ENCODE measurements at places on chromosomes 7 and 10.
A peak's percentile ranks its signal among the peaks of the same experiment; 100 is the strongest.

DNA sequence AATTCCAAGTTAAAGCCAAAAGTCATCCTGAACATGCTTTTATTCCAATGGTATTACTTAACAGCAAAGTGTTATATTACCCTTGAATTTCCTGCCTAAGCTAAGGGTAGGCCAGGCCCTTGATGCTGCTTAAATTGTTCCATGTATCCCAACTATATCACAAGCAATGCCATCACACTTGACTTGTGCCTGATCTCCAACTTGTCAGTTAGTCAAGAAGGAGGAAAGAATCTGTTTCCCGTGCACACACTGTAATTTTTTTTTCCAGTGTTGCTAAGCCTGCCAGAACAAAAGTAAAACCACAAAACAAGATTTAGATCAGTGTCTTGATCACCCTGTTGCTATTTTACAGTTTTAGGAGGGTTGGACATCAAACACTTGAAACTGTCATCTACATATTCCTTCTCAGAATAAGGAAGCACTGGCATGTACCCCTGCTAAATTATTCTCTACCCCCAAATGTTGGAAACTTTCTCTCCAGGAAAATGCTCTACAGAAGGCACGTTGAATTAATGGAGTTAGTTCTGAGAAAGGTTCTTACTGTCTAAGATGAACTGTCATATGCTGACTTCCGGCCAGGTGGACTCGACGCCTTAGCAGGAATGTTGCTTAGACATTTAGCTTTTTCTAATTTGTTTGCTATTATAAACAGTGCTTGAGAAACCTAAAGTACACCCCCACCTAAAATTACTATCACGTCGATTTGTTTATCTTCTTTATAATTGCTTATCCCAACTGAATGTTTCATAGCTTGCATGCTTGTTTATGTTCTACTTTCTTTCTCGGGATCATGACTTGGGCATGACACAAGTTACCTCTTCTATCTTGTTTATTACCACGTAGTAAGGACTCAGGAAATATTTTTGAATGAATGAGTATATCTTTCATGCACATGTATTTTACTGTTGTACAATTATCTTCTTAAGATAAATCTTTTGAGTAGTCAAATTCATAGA, 105.5 kb upstream of the ZNF438 start:
- no peak for DNase-seq

- DNase-seq = no peak
Measured at GRCh38 chr7:43164757-43165156, 52.3 kb downstream of the HECW1 start.

DNA sequence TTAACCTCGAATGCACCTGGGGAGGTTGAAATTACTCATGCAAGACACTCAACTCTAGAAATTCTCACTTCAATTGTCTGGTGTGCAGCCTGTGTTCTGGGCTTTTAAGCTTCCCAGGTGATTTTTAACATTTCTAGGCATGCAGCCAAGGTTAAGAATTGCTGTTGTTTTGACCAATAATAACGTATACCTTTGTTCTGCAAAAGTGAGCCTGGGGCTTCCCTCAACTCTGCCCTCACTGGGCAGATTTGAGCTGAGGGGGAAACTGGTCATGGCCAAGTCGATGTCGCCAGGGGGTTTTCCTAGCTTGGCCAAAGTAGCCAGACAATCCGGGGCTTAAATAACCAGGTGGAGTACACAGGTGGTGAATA, 568 bp downstream of the PRSS2 start:
- DNase-seq = no peak

- no peak for DNase-seq
Measured at GRCh38 chr10:50857579-50857978, 27.8 kb downstream of the A1CF start.

GRCh38 chr7:137626469-137627067, 220.2 kb downstream of the DGKI start:
- DNase-seq = no peak

- no peak for DNase-seq
Measured at GRCh38 chr10:103504181-103504783, 10.8 kb downstream of the NEURL1 start.

DNA sequence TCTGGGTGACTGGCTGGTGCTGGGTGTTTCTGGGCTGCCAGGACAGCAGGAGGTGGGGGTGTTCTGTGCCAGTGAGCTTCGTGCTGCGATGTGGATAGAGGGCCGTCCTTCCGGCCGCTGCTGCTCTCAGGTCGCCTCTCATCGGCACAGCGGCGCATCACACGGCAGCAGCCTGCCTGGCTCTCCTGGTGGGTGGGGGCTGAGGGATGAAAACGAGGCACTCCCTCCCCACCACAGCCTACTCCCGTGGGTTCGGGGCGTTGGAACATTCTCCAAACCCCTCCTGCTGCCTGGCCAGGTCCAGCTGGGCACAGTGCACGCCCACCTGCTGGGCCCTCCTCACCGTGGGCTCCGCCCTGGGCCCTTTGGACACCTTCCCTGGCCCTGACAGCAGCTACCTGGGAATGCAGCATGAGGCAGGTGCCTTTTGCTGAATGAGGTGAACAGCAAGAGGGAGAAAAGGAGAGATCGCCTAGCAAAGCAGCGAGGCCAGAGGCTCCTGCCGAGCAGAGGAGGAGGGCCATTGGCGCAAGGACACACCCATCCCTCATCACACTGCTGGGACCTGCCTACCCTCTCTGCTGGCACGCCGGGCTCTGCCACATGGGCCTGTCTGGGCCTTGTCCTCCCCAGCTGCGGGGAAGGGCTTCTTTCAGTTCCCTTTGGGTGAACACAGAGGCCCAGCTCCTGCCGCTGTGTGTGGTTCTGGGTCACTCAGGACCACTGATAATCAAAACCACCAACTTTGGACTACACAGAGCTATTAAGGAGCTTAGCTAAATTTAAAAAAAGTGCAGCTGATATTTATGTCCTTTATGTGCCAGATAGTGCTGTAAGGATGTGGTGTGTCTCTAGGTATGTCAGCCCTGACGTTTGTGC, 33.4 kb downstream of the INPP5A start:
- DNase-seq = no peak

GRCh38 chr10:29083096-29083495, 205.8 kb upstream of the LYZL1 start:
- no peak for DNase-seq

DNA sequence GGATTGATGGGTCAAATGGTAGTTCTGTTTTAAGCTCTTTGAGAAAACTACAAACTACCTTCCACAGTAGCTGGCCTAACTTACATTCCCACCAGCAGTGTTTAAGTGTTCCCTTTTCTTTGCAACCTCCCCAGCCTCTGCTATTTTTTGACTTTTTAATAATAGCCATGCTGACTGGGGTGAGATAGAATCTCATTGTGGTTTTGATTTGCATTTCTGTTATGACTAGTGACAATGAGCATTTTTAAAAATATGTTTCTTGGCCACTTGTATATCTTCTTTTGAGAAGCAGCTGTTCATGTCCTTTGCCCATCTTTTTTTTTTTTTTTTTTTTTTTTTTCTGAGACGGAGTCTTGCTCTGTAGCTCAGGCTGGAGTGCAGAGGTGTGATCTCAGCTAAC, 155.2 kb upstream of the BMPER start:
- no peak for DNase-seq

DNA sequence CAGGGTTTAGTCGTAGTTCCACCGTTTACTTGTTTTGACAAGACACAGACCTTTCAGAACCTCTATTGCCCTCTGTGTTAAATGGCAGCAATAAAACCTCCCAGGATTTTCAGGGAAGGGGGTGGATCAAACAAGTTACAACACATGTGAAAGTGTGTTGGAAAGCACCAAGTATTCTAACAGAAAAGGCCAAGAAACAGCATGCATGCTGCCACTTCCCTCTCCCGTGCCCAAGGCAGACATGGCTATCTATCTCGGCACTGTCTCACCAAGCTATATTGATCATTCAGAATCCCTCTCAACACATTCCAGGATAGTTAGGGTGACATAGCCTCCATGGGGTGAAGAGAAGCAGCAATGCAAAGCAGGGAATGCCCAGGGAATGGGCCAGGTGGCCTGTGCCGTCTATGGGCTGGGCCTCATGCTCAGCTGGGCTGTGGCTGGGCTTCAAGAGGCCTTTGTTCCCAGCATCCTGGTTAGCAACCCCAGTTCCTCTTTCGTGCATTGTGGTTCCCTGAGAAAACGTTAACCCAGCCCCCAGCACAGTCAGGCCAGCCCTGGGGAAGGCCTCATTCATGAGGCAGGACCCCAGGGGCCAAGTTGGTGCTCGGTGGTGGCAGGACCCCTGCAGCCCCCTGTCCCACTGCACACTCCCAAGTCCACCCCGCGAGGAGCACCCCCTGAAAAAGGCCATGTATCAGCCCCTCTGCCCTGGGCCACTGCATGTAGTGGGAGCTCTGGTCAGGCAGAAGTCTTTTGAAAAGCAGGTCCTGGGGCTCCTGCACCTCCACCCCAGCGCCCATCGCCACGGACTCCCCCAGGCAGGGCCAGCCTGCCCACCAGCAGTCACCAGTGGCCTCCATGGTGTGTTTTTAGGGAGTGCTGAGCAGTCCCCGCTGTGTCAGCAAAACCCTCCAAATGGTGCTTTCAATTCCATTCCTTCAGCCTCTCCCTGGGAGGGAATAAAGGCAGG, 25.5 kb downstream of the VSIR start:
- DNase-seq = no peak

- DNase-seq = no peak
Measured at GRCh38 chr7:24830440-24831050, 73.3 kb upstream of the GSDME start.

DNA sequence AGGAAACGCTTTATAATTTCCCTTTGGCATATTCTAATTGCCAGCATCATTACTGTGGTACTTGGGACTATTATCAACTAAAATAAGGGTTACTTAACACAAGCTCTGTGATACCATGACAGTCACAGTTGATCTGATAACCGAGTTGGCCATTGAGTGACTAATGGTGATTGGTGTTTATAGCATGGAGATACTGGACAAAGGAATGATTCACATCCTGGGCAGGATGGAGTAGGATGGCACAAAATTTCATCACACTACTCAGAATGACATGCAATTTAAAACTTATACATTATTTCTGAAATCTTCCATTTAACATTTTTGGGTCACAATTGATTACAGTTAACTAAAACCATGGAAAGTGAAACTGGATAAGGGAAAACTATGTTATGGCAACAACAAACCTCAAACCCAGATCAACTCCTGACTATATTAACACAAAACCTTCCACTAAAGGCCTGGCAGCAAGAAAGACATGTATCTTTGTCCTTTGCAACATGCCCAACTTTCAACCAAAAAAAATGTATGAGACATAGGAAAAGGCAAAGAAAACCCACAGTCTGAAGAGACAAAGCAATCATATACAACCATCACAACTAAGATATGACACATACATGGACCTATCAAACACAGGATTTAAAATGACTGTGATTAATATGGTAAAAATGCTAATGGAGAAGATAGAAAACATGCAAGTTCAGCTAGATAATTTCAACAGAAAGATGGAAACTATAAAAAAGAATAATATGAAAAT, 208.5 kb upstream of the NRP1 start:
- no peak for DNase-seq

- peak; percentile 23 for DNase-seq
Measured at GRCh38 chr10:13712837-13713581, 126.2 kb downstream of the PRPF18 start.

DNA sequence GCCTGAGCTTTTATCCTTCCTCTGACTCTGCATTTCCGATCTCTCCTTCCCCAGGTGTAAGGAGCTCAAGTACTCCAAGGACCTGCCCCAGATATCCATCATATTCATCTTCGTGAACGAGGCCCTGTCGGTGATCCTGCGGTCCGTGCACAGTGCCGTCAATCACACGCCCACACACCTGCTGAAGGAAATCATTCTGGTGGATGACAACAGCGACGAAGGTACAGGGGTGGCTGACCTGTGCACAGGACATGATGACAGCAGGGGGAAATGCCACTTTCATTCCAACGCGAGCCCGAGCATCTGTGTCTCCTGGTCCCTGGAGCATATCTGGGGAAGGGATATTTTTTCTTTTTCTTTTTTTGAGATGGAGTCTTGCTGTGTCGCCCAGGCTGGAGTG, 256.2 kb downstream of the GALNT17 start:
- DNase-seq = no peak

DNA sequence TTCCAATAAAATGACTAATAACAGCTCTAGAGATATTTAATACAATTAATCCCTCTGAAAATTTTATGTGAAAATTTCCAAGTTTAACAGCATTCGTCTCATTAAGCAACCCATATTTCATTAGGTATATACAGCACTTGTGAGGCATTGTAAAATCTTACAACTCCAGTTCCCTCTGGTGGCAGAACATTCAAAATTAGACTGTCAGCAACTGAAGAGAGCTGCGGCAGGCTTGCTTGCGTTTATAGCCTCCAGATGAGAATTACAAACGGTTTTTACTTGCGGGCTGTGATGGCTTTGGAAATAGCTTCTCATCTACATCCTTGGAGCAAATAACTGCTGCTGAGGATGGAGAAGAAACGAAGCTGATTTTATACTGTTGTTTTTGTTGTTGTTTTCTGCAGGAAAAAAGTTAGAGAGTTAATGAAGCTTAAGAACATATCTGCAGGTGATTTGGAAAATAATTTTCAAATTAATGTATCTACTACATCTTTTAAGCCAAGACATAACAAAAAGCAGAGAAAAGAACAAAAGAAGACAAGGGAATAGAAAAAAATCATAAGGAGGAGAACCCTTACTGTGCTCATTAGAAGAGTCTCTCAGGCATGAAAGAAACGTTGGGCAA, 171.3 kb downstream of the MAGI2 start:
- DNase-seq = no peak

DNA sequence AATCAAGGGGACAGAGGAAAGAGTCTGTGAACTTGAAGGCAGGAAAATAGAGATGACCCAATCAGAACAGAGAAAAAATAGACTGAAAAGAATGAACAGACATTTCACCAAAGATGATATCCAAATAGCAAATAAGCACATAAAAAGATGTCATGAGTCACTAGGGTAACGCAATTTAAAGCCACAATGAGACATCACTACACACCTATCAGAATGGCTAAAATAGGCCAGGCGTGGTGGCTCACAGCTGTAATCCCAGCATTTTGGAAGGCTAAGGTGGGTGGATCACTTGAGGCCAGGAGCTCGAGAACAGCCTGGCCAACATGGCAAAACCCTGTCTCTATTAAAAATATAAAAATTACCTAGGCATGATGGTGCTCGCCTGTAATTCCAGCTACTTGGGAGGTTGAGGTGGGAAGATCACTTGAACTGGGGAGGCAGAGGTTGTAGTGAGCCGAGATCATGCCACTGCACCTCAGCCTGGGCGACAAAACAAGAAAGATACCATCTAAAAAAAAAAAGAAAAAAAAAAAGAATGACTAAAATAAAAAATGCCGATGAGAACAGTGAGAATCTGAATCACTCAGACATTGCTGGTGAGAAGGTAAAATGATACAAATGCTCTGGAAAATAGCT, 100.9 kb downstream of the LHPP start:
- DNase-seq = no peak

DNA sequence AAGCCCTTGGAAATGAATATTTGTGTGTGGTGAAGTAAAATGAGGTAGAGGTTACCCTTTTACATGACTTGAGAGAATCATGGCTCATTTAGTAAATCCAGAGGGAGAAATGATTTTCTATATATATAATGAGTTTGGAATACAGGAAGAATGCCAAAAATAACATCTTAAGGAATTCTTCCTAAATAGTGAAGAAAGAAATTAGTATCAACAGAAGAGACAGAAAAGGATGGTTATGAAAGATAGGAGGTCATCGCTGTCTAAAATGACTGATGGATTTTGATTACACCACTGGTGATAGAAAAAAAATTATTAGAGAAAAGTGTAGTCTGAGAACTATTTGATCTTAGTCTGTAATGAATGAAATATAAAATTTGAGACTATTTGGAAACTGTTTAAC, 283.0 kb downstream of the ADK start:
- no peak for DNase-seq

- no peak for DNase-seq
Measured at GRCh38 chr10:45471059-45471458, 97.0 kb downstream of the ALOX5 start.

GRCh38 chr10:122243550-122243949, 27.5 kb upstream of the BTBD16 start:
- no peak for DNase-seq

Measured in stimulated activated CD8-positive, alpha-beta memory T cell treated with anti-CD3 and anti-CD28 coated beads, Interleukin-7, amount 100 ng/mL, for 4 hours (primary cell).